WTC11 (cell line): ENCODE measurements at places on chromosomes 3 and 15. TPM values are rescaled to one million over a fixed set of nuclear protein-coding genes. Genes with fewer than 3 reads are reported as not detected.

The FSD2 gene
- total RNA-seq: not detected in 3 replicates

DNA sequence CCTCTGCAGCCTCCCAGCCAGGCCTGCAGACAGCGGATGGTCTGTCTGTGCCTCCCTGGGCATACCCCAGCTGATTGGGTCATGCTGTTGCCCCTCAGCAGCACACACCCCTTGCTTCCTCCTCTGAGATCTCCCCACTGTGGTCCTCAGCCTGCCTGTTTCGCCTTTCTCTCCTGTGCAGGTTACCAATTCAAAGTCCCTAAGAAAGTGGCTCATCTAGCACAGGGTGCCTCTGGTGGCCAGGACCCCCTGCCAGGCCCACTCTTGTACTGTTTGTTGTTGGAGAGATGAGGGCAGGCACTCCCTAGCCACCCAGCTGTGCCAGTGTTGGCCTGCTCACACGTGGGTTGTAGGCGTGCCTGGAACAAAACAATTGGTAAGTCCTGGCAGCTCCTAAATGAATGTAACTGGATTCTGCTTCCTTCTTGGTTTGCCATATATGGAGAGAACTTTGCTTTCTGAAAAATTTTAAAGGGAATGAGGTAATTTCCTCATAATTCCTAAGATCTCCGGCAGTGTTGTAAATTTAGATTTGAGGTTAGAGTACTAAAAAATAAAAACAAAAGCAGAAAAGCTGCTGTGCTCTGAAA, 213.2 kb upstream of the IL12A start:
- peak; percentile 44 for DNase-seq
- H3K27ac ChIP-seq: peak overlapping the region; percentile 89
- H3K4me1 ChIP-seq: peaks cover 22% of the 10 kb centered on the region
- H3K36me3 ChIP-seq: no peaks in the 10 kb centered on the region
- no peaks in the 10 kb centered on the region for H3K27me3 ChIP-seq

The PLSCR4 gene
- 3.5 to 5.7 TPM (median 3.8 TPM) in 3 replicates for total RNA-seq

DNA sequence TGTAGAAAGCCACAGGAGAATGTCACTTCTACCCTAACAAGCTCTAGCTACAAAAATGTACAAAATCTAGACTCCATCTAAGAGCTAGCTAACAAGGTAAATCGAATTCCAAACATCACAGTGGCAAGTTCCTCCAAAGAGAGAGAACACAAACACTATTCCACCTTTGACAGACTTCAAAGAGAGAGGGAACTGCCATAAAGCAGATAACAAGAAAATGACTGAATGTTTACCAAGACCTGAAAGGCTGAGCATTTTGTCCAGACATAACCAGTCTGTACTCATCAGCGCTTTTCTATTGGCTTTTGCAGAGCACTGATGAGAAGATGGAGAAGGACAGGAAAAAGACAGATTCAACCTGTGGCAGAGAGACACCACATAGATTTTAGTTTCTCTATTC, 1419.6 kb upstream of the ALCAM start:
- no peaks in the 10 kb centered on the region for H3K27me3 ChIP-seq
- H3K27ac ChIP-seq: no peak overlapping the region
- no peaks in the 10 kb centered on the region for H3K36me3 ChIP-seq
- H3K4me3 ChIP-seq: no peak overlapping the region
- no peak for DNase-seq
